ENCODE measurements at places on chromosomes 4 and X.

- no peak for DNase-seq
These were observed 51.5 kb downstream of the VMA21 start for GRCh38 chrX:151448509-151448908.

GRCh38 chrX:1451661-1452515 is 821 bp downstream of the ASMTL start:
- DNase-seq, result no peak

DNA sequence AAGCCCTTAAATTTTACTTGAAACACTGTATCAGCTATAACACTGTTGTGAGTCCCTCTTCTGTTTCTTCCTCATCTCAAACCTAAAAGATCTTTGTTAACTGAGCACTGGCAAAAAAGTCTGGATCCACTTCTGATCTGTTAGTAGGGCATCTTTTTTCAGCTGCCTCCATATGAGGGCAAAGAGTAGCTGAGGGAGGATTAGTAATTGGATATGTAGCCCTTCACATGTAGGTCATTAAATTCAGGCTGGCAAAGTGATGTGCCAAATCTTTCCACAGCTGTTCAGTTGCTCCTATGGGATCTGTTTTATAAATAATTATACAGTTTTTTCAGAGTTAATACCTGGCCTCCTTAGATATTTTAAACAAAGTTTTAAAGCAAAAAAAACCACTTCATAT is 1.1 kb upstream of the TRMT10A start:
- DNase-seq, result no peak

DNA sequence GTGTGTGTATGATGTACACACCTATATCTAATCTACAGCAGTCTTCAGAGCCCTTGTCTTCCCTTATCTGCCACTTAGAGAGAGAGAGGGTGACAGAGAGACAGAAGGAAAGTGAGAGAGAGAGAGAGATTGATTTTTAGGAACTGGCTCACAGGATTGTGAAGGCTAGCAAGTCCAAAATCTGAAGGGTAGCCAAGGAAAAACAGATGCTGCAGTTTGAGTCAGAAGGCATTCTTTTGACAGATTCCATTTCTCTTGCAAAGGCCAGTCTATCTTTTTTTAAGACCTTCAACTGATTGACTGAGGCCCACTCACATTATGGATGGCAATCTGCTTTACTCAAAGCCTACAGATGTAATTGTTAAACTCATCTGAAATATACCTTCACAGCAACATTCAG is 664.0 kb upstream of the IGFBP7 start:
- DNase-seq, result no peak

- no peak for DNase-seq
These were observed 10.5 kb downstream of the SEPTIN11 start for GRCh38 chr4:76960014-76960413.

DNA sequence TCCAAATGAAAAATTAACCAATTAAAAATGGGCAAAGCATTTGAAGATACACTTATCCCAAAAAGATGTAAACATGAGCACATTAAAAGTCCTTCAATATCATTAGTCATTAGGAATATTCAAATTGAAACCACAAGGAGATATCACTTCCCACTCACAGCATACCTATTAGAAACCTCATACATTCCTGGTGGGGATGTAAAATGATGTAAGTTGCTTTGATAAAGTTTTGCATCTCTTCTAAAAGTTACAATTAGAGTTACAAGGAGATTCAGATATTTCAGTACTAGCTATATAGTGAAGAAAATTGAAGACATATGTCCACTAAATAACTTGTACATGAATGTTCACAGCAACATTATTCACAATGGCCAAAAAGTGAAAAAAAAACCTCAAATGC is 1109.3 kb upstream of the LCORL start:
- DNase-seq, result no peak

DNA sequence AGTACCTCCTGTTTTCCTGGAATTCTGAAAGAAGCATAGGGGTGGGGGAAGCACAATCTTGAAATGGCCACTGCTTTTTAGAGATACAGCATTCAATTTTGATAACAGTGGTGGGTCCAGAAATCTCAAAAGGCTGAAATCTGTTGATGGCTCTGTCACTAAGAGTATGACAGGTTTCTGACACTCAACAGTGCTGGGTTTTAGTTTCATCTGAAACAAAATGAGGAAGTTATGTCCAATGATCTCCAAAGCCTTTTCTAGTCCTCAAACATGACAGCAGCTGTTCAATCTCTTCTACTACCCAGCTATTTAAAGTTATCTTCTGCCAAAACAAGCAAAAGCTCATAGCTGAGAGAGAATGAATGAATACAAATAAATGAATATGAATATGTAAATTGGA is 110.5 kb downstream of the IL1RAPL1 start:
- DNase-seq, result no peak

- no peak for DNase-seq
These were observed 36.3 kb downstream of the SH3BGRL start for GRCh38 chrX:81238166-81238565.

All from activated T-helper 9 cell treated with anti-CD3 and anti-CD28 coated beads, Interleukin-2, amount 50 U/mL, for 16 hours (primary cell).